ENCODE measurements at places on chromosomes 2 and 18.

- no peak for DNase-seq
These were observed 1.1 kb upstream of the FZD5 start for GRCh38 chr2:207770602-207771404.

GRCh38 chr2:223735035-223735640, 102.2 kb downstream of the AP1S3 start:
- no peak for DNase-seq

- no peak for DNase-seq
These were observed 153.4 kb upstream of the GULP1 start for GRCh38 chr2:188138313-188138712.

DNA sequence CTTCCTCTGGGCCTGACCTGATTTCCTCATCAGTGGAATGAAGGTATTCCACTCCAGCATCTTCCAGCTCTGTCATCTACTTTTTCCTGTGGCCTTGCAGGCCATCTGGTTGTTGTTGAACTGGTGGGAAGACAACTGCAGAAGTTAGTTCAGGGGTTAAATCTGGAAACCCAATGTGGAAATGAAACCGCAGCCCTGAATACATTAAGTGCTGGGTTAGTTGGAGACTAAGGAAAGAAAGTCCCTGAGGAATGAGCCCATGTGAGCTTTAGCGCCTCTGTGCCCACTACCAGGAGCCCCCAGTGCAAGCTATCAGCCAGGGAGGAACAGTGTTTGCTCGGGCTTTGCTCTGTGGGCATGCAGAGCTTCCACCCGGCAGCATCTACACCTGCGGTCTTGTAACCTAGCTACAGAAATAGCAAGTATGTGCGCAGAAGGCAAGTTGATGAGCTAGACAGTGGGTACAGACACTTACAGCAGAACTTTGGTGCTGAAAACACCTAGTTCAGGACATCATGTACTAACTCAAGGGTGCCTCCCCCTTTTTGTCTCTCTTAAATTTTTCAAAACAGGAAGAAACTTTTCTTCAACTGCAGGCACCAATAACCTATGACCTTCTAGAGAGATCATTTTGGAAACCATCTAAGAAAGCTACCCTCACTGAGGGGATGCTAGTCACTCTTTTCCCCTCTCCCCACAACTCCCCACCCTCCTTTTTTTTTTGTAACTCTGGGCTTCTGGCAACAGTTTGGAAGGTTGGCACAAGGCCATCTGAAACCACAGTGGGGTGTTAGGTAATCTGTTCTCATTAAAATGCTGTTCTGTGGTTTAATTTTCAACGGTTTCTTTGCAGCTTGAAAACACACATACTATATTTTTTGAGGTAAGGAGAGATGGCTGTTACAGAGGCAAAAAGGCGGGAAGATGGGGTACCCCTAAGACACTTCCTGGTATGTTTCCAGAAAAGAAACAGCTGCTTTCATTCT, 18.3 kb upstream of the CXCR4 start:
- DNase-seq, result no peak

- no peak for DNase-seq
These were observed 206.1 kb downstream of the GULP1 start for GRCh38 chr2:188497726-188498125.

DNA sequence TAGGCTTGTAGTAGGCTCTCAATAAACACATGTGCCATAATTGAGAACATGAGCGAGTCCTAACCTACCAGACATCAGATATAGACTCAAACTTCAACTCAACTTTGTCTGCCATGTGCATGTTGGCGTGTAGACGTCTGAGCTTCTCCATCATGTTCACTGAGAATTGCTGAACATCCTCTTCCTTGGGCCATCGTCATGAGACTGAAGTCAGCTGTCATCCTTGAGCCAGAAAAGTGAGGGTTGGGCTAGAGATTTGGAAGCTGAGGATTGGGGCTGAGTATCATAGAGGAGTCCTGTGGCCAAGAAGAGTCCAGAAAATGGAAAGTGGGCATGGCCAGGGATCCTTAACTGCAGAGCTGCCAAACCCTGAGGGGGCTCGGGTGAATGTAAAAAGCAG, 7.8 kb upstream of the EFR3B start:
- DNase-seq, result no peak

DNA sequence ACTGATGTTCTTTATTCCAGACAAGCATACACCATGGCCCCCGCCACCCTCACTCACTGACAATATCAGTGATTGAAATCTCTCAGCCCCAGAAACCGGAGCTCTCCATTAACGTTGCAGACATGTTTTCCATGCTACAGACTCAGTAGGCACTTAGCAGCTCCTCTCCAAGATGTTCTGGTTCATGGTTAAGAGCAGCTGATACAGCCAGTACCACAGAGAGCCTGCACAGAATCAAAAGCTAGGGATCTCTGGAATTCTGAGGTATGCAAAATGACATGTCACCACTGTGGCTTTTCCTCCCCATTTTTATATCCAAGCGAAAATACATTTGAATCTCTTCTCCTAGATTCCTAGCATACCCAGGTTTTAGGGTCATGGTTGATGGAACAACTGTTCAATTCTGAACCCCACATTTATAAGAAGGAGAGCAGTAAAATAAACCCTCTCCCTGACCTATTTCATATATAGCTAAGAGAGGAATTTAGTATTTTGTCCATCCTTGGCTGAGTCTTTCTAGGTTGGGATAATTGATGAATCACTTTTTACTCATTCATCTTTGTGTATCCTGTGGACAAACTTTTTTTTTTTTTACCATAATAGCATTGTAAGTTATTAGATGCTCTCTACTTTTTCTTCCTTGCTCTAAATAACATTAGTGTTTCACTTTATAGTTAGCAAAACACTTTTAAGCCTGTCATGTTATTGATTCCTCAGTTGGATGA, 488.4 kb upstream of the PIK3C3 start:
- no peak for DNase-seq

- DNase-seq, result no peak
These were observed 39.1 kb downstream of the PPIG start for GRCh38 chr2:169623235-169623634.

GRCh38 chr2:215652388-215652787, 216.5 kb upstream of the FN1 start:
- peak; percentile 76 for DNase-seq

- no peak for DNase-seq
These were observed 274.6 kb downstream of the CDH20 start for GRCh38 chr18:61607867-61608266.

DNA sequence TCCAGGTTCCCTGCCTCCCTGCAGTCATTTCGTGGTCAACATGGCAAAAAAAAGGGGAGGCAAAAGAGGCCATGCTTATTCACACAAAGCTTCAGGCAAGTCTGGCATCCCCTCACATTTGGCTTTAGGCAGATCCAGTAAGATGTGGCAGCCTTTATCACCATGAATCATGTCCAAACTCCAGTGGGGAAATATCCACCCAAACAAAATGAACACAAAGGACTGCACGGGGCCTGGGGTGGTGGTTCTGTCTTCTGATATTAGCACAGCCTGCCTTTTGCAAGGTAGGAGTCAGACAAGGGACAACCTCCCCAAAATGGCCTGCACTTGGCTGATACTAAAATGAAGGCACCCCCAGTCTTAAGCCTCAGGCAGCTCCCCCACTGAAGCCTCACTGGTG, 129.9 kb downstream of the ZBTB7C start:
- no peak for DNase-seq

DNA sequence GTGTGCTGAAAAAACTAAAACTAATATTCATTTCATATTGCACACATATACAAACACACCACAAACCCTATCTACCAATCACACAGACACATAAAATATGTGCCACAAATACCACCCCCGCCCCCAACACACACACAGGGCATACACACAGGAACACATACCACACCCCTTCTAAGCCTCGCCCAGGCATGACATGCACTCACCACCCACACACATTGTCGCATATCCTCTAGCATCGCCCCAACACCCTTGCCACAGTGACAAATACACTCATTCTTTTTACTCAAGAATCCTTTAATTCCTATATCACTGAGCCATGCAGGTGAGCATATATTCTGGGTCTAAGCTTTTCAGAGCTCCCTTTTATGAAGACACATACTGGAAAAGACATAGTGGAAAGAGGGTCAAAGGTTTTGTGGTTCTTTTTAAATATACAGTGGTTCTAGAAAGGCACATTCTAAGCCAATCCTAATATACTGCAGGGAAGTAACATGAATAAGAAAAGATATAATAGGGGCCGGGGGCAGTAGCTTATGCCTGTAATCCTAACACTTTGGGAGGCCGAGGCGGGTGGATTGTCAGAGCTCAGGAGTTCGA, 24.5 kb upstream of the LCLAT1 start:
- no peak for DNase-seq

- DNase-seq, result no peak
These were observed 64.4 kb downstream of the TTC21B start for GRCh38 chr2:165889158-165889557.

DNA sequence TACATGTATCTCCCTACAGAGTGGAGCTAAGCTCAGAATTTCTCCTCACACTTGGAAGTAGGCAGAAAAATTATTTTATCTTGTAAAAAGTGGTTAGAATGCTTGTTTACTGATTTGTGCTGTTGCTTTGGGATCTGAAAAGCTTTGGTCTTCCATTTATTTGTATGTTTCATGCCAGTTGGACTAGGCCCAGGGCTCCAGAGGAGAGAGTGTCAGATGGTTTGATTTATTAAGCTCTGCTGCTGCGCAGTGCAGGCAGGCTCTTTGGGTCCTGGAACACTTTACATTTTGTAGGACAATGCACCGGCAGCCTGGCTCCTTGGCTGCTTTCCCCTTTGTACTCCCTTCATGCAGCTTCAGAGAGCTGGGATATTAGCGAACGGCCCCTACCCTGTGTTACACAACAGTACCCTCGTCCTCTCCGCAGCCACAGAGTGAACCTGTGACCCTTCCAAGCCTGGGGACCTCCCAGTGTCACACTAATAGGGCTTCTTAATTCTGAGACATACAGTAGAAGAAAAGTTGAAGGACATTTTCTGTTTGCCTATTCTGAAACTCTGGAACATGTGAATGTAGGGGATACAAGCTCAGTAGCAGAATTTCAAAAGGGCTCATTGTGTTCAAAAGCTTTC, 56.7 kb upstream of the EML6 start:
- no peak for DNase-seq

DNA sequence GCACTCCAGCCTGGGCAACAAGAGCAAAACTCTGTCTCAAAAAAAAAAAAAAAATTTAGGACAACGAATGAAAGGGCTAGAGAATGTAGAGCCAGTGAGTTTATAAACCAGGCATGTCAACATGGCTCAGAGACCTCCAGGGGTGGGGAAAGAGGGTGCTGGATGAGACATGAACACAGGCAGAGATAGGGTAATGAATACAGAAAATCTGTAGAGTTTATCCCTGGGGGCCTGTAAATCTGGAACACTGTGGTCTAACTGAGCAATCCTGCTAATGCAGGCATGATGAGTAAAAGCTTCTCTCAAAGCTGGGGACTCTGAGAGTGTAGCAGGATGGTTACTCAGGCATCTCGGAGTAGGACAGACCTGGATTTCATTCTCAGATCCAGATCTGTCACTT, 59.2 kb upstream of the IGFBP2 start:
- peak; percentile 92 for DNase-seq

GRCh38 chr18:4256766-4257417, 198.2 kb downstream of the DLGAP1 start:
- DNase-seq, result no peak

GRCh38 chr18:79610461-79611039, 69.1 kb upstream of the CTDP1 start:
- no peak for DNase-seq

- no peak for DNase-seq
These were observed 27.9 kb downstream of the ITGA4 start for GRCh38 chr2:181484851-181485637.

GRCh38 chr2:108449410-108450130, 564 bp downstream of the GCC2 start:
- DNase-seq, result no peak

DNA sequence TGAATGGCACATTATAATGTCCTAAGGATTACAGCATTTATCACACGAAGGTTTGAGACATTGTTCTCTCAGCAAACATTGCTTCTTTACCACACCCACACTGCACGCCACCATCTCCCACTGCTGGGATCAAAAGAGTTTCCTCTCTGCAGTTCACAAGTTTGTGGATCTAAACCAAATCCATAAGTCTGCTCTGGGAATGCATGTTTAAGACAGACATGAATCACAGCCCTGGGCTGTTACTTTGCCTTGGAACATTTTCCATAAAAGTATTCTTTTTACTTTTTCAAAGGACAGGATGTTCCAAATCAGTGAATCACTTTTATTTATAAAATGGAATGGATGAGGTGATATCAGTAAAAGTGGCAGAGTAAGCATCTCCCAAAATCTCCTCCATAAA, 36.1 kb downstream of the STPG4 start:
- peak; percentile 37 for DNase-seq

DNA sequence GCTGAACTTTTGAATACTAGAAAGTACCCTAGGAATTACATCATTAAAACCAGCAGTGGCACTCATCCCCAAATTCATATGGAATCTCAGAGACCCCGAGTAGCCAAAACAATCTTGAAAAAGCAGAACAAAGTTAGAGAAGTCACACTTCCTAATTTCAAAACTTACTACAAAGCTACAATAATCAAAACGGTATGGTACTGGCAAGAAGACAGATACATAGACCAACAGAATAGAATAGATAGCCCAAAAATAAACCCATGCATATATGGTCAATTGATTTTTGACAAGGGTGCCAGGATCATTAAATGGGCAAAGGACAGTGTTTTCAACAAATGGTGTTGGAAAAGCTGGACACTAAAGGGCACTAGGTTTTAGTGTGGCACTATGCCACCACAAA, 176.0 kb upstream of the NDUFV2 start:
- DNase-seq, result no peak

- peak; percentile 19 for DNase-seq
These were observed 88.4 kb downstream of the PMAIP1 start for GRCh38 chr18:59988098-59988706.

DNA sequence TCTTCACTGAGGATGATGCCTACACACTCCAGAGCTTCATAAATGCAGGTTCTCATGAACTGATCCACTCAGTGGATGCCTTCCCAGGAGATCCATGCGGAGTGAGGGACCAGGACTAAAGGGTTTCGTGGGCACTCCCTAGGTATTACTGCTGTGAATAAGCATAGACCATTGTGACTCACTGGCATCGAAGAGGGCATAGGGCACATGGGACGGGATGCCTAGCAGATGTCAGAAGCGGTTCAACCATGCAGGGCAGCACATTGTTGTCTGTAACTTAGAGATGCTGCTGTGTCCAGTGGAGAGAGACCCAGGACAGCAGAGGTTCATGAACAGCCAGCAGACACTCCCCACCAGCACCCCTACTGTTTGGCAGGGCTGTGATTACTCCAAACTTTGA, 17.2 kb downstream of the GKN2 start:
- DNase-seq, result no peak

- DNase-seq, result no peak
These were observed 19.3 kb downstream of the GPD2 start for GRCh38 chr2:156455361-156455975.

DNA sequence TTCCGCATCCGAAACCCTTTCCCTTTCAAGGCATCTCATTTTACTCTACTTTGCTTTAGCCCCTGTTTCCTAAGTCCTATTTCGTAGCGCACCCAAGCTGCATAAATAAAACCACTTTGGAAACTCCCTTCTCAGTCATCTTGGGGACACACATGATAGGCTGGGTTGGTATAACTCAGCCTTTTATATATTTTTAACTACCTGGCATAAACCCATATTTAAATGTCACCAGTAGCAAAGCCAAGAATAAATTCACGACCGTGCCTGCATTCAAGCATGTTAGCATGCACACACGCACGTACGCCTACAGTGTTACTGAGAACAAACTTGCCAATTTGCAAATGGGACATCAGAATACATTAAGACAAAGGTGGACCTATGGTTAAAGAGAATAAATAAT, 564.7 kb upstream of the PIK3C3 start:
- DNase-seq, result no peak

- no peak for DNase-seq
These were observed 43.3 kb upstream of the ITM2C start for GRCh38 chr2:230821261-230821990.

GRCh38 chr18:37392648-37393047, 172.9 kb downstream of the CELF4 start:
- DNase-seq, result no peak

Data from stromal cell of bone marrow (primary cell).